ENCODE measurements at places on chromosomes 7 and 10.

- DNase-seq, result no peak
These were observed 716.1 kb downstream of the PARD3 start for GRCh38 chr10:34098821-34099567.

- DNase-seq, result no peak
These were observed 92.8 kb downstream of the SEPTIN7 start for GRCh38 chr7:35893649-35894048.

DNA sequence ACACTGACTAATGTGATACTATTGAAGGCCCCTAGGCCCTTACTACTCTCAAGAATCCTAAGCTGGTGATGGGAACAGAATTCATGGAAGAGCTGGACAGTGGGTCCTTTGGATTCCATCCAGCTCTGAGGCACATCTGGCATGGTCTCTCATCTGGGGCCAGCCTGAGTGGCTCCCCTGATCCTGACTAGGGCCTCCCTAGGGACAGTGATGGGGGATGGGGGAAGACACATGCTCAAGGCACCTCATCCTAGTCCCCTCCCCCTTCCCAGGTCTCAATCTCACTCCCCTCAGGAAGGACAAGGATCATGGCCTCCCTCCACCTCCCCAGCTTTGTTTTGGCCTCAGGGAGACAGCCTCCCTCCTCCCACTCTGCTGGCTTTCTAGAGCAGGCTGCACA, 1.8 kb downstream of the KCNIP2 start:
- no peak for DNase-seq

DNA sequence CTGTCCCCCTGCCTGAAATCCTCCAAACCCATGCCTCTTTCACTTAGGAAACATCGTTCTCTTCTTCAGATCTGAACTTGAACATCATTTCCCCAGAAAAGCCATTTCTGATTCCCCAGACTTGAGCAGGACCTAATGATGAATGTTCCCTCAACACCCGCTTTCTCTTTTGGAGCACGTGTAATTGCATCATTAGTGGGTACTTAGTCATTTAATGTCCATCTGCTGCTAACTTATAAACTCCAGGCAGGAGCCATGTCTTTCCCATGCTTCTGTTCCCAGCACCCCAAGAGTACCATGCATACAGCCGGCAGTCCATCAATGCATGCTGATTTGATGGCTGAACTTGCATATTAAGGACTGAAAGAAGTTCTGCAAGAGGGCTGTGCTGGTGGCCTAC, 36.5 kb upstream of the ECHDC3 start:
- DNase-seq, result no peak

DNA sequence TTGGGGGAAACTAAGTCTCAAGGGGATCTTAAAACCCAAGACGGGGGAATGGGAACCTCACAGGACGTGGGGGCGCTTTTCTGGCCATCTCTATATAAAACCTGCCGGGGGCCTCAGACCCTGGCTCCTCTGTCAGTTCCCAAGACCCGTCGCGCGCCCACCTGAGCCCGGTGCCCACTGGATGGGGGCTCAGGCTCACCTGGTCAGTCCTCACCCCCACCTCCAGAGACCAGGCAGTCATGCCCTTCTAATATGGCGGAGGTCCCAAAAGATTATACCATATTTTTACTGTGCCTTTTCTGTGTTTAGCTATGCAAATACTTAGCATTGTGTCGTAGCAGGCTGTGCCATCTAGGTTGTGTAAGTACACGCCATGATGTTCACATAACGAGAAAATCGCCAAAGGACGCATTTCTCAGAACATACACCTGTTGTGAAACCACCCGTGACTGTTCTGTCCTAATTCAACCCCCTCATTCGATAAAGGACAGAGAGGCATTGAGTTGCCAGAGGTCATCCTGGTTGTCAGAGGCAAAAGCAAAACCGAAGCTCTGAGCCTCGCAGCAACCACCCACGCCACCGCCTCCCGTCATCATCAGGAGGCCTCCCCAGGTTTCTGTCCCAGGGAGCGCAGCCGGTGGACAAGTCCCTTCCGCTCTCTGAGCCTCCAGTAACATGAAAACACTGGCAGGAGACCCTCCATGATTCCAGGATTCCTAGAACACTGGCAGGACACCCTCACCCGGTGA, 28.9 kb downstream of the OAT start:
- DNase-seq, result no peak

Measured in stimulated activated CD4-positive, alpha-beta T cell treated with anti-CD3 and anti-CD28 coated beads, Interleukin-1b, Interleukin-23, amount 100 ng/mL, for 48 hours (primary cell).